ENCODE measurements at places on chromosomes 1 and 21.

GRCh38 chr1:172499636-172500141 lies 33.3 kb upstream of the SUCO start:
- no peak for DNase-seq

DNA sequence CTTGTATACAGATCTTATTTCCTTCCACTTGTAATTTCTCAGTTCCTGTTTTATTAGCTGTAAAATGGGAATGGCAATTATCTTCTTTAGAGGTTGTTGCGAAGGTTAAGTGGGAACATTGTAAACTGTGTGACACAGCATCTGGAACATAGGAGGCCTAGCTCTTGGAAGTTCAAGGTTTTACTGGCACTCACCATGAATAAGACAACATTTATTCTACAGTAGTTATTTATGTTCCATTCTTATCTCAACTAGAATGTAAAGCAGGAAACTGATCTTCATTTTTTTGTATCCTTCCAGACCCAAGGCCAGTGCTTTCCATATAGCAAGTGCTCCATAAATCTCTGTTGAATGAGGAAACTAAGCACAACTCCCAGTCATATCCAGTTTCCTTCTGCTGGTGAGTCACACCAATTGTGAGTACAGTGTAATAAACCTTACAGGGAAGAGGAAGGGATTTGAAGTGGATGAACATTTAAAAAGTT lies 1.4 kb downstream of the BCL10 start:
- peak; percentile 81 for DNase-seq

DNA sequence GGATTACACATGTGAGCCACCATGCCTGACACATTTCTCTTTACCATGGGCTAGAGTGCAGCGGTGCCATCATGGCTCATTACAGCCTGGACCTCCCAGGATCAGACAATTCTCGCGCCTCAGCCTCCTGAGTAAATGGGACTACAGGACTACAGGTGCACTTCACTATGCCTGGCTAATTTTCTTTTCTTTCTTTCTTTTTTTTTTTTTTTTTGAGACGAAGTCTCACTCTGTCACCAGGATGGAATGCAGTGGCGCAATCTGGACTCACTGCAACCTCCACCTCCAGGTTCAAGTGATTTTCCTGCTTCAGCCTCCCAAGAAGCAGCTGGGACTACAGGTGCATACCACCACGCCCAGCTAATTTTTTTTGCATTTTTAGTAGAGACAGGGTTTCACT lies 14.8 kb upstream of the KIF1B start:
- peak; percentile 45 for DNase-seq

GRCh38 chr1:175579956-175580750 lies 163.2 kb downstream of the TNR start:
- no peak for DNase-seq

DNA sequence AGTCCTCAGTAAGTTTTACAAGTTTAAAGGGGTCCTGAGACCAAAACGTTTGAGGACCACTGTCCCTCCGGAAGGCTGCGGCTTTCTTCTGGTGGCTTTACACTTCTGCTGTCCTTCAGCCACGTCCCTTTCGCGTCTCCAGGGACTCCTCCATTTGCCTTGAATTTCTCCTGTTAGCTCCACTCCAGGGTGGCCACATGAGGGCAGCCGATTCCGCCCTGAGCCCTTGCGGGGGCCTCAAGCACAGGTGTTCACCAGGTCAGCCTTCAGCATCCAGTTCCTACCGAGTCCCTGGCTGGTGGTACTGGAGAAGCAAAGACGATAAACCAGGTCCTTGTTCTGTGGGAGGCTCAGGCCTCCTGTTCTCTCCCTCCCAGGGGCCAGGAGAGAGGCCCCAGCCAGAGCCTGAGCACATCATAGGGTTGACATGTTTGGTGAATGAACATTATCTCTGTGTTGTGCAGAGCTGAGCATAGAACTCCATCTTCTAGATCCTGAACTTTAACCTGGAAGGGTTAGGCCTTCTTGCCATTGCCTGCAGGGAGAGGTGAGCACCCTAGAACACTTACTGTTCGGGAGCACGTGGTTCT lies 27.4 kb upstream of the COQ8A start:
- DNase-seq = peak; percentile 4

DNA sequence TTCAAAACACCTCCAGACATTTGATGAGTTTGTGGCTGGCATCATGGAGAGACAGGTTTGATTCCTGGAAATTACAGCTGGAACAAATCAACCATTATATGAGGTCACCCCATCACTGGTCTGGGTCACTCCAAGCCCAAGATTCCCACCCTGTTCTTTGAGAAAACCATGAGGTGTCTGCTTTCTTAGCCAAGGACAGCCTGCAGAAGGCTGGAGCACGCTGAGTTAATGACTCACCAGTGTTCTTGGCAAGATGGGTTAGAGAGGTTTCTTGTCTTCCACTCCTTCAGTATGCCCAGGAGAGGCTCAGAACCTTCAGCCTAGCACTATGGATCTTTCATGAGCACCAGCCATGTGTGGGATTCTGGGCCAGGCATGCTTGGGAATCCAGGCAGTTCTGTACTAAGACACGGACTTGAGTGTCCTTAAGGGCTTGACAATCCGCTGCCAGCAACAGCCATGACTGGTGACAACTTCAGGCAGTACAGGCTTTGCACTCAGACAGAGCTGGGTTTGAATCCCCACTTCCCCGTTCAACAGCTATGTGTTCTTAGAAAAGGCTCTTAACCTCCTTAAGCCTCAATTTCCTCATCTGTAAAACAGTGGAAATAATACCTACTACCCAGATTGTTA lies 43.9 kb downstream of the GRHL3 start:
- peak; percentile 89 for DNase-seq

DNA sequence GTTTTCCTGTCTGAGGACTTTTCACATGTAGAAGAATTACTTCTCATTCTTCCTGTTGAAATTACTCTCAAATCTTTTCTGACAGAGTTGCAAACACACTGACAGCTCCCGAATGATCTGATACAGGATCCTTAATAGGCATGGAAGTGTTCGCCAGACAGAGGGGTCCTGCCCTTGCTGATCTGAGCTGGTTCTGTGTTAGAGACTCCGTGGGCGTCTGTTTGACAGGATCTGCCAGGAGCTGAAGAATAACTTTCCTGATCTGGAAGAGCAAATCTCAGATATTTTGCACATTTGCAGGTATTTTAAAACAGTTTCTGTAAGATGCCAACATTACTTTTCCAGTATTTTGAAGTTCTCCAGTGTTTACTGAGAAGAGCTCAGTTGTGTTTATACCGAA lies 202.3 kb downstream of the DYRK1A start:
- no peak for DNase-seq

DNA sequence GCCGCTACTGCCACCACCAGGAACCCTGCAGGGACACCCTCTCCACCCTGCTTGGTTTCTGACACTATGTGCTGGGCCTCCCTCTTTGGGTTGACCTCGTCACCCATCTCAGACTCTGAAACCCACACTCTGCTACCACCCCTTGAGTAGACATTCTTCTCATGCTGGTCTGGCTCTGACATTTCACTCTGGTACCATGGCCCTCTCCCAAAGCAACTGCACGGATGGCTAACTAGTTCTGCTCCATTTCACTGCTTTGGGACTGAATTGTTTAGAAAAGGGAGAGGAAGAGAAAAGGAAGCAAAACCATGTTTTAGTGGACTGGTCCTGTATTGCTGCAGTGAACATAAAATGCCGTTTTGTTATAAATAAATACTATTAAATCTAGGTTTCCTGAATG lies 137.8 kb downstream of the KCNK2 start:
- DNase-seq = no peak

- DNase-seq = peak; percentile 31
Measured at GRCh38 chr1:96995351-96995750, 273.8 kb downstream of the PTBP2 start.

DNA sequence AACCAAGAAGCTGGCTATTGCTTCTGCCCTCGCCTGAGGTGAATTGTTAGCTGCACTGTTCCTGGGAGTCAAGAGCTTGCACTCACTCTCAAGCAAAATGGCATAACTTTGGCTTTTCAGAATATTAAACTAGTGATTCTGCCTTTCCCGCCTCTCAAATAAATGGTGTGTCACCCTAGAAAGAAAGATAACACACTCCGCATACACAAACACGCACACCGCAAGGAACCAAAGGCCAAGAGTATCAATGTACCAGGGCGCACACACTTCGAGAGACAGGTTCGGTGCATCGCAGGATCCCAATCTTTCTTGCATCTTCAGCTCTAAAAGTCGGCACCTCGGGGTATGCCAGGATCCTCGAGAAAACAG lies 470 bp upstream of the RTCA start:
- DNase-seq = peak; percentile 39

- no peak for DNase-seq
Measured at GRCh38 chr1:173052681-173053196, 2.0 kb upstream of the TNFSF18 start.

- DNase-seq = no peak
Measured at GRCh38 chr1:34176830-34177603, at the start of gene C1orf94. Gene C1orf94 (plus strand): TSS chr1:34176907. CDS start chr1:34177790, 883 bp downstream.

DNA sequence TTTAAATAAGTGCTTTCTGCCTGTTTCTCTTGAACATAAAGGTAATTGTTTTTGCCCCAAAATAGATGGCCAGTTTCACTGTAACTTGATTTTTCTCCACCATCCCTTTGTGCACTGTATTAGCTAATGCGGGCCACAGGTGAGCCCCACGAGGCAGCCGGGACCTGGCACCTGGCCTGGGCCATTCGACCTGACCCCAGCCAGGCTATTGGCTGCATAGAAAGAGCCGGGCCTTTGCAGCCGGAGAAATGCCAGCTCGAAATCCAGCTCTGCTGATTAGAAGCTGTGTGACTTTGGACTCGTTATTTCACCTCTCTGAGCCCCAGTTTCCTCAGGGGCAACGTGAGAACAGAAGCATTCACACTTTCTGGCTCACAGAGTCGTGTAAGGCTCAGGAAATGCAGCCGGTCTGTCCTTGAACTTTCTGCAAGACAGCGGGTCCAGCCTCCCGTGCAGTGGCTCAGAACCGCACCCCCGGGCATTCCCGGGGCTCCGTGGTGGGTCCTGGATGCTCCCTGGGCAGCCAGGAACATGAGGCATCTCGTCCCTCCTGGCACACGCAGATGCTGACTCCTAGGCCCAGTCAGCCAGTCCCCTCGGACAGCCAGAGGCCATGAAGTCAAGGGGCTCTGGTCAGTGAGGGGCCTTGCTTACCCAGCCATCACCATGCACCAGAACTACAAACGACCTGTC lies 37.4 kb upstream of the ACTRT2 start:
- DNase-seq = no peak

GRCh38 chr1:55209247-55209646 lies 5.9 kb downstream of the USP24 start:
- peak; percentile 15 for DNase-seq

GRCh38 chr1:169321539-169321938 lies 46.1 kb downstream of the NME7 start:
- DNase-seq = peak; percentile 50

DNA sequence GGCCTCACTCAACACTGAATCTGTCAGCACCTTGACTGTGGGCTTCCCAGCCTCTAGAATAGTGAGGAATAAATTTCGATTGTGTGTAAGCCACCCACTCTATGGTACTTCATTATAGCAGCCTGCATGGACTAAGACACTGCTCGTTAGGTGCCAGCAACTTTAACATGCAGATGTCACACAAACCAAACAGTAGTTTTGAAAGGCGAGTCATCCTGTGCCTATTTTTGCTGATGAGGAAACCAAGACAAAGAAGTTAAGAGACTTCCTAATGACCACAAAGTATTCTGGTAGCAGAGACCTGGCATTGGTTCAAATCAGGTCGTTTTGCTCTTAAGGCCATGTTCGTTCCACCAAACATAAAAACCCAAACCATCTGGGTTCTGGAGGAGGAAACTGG lies 42.9 kb downstream of the BATF3 start:
- no peak for DNase-seq

- DNase-seq = no peak
Measured at GRCh38 chr1:220149742-220150141, 55.8 kb downstream of the IARS2 start.

DNA sequence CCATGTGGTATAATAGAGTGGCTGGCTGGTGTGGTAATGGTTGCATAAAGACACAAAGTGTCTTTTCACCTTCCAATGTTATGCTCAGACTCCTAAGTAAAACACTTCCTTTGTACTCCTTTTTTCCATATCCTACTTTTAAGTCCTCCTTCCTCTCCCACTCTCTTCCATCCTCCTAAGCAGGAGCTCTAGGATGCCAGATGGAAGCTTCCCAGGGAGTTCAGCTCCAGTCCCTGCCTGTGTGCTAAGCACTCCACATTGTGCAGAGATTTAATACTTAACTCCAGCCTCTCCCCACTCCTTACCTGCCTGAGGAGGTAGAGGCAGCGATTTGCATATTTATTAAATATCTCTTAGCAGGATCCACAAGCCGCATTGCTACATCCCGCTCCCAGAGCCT lies 60.5 kb upstream of the IGSF21 start:
- no peak for DNase-seq

GRCh38 chr1:228082918-228083870 lies 686 bp downstream of the ARF1 start:
- DNase-seq = peak; percentile 20

DNA sequence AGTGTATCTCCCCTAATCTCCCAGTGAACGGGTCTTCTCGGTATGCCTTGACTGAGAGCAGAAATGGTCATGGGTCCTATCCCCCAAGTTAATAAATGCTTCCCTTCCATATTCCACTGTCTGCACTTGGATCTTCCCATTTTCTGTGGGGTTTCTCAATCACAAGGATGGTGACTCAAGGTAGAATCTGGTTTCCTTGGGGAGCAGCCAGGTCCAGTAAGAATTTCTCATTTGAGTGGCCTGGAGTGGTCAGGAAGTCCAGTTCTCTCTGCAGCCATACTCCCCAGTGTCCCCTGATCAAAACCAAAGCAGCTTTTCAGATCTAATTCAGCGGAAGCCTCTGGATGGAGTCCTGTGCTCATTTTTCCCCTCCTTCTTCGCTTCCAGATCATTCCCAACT lies 14.8 kb upstream of the SLC27A3 start:
- DNase-seq = no peak

GRCh38 chr1:91637539-91637994 lies 136.9 kb downstream of the CDC7 start:
- no peak for DNase-seq

GRCh38 chr1:22484706-22485345 lies 33.2 kb downstream of the ZBTB40 start:
- DNase-seq = no peak

DNA sequence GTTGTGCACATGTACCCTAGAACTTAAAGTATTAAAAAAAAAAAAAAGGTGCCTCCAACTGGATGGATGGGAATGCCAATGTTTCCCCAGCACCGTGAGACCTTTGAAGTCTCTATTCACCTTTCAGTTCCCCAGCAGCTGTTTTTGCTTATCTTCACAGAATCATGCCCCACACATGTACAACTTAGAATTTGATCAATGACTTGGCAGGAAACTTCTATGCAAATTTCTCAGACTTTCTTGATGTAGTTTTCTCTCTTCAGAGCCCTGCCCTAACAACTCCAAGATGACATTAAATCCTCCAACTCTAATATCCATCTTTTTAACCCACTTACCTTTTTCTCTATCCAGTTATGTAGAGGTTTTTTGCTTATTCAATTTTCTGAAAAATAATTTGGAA lies 144.3 kb downstream of the PLPPR5 start:
- DNase-seq = no peak

- DNase-seq = peak; percentile 35
Measured at GRCh38 chr1:169107603-169108208, 1.2 kb downstream of the ATP1B1 start.

DNA sequence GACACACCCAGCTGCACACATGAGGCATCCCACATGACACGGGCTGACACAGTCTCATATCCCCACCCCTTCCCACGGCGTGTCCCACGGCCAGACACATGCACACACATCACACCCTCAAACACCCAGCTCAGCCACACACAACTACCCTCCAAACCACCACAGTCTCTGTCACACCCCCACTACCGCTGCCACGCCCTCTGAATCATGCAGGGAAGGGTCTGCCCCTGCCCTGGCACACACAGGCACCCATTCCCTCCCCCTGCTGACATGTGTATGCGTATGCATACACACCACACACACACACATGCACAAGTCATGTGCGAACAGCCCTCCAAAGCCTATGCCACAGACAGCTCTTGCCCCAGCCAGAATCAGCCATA lies 22.6 kb downstream of the PODN start:
- DNase-seq = no peak
